Upper lobe of right lung (tissue), 1 donor: ENCODE measurements at places on chromosomes 2 and 18. TPM values are rescaled to one million over a fixed set of nuclear protein-coding genes. Genes with fewer than 3 reads are reported as not detected.

The EMILIN1 gene
- 84.6 TPM for total RNA-seq

DNA sequence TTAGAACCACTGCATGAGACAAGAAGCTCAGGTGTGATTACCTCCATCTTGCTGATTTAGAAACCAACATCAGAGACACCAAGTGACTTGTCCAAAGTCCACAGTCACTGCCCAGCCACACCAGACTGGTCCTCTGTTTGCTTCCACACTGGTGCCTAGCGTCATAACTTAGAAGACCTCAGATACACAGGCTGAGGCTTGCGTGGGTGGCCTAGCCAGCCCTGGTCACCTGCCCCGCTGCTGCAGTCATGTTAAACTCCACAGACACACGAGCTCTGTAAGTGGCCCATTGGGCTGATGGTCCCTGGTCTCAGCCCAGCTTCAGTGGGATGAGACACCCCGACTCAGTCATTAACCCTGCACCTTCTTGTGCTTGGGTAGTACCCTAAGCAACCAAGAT is 47.1 kb downstream of the CNGA3 start:
- DNase-seq: no peak

DNA sequence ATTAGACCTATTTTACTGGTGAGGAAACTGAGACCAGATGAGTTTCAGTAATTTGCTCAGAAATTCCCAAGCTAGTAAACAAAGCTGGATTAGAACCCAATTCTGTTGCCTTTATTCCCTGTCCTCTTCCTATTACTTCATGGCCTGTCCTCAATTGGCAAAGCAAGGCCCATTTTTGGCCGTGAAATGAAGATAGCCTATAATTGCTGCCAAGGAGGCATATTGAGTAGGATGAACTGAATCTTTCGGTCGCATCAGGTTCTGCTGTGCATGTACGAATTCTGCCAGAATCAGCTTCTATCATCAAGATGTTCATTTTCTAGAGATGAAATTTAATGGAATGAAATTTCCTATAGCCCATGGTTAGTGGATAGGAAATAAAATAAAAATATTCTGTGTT is 1485.2 kb upstream of the PIK3C3 start:
- DNase-seq: no peak

The SLC39A10 gene
- 29.4 TPM for total RNA-seq

DNA sequence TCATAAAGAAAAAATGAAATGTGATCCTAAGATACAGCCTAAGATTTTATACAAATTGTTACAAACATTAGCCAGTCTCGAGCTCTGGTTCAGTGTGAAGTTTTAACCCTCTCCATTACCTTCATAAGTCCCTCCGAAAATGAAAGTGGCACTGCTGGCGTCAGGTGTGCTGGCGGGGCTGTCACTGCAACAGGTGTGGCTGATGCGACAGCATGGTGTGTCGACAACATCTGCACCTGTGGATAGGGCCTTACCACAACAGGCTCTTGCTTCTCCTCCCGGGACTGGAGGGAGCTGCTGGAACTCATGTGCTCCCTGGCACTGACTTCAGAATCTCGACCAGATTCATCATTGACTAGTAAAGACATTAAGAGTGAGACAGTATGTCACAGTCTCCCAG is 10.3 kb downstream of the SAP130 start:
- DNase-seq: no peak

DNA sequence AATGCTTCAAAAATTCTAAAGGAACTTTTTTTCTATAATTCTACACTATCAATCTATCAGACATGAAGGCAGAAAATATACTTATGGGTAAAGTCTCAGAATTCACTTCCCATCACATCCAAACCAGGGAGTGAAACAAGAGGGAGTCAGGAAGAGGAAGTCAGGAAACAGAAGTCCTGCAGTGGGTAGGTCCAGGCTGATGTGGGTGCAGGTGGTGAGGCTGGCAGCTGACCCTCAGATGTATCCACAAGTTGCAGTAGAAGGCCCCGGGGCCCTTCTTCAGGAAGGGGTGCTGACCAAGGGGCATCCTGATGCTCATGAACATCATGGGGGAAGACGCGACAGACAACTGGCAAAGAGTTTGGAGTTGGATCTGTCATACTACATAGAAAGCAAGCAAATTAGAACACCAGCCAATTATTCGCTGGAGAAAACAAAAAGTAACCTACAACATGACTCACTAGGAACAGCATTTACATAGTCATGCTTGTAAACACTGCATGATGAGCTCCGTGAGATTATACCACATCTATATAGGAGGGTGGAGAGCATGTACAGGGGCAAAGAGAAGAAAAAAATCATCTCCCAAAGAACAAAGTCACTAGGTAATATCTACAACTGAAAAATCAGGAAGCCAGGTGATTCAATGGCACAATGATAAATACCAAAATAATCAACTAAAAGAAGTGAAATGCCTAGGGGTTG is 4.2 kb downstream of the UXS1 start:
- DNase-seq: no peak
